ENCODE measurements at places on chromosomes 16 and 17.
A peak's percentile ranks its signal among the peaks of the same experiment; 100 is the strongest.

GRCh38 chr16:82653550-82654511 lies 27.1 kb downstream of the CDH13 start:
- no peak for DNase-seq

- DNase-seq = no peak
Measured at GRCh38 chr16:66300501-66300900, 66.0 kb upstream of the CDH5 start.

DNA sequence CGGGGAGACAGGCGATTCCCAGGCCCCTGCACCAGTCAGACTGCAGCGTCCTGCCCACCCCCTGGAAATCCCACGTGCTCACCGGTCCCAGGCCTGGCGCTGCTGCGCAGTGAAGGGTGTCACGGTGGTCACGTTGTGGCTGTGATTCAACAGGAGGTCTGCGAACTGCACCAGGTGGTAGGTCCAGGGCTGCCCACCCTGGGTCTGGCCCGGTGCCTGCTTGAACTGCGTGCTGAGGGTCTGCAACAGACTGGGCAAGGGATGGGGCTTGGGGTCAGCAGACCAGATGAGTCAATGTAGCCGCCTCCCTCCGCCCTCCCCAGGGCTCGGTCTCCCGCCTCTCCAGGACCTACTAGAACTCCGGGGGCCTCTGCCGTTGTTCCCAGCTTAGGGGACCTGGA lies 7.1 kb downstream of the MYBBP1A start:
- no peak for DNase-seq

GRCh38 chr16:1787322-1788094 lies 4.7 kb downstream of the NUBP2 start:
- DNase-seq = no peak

DNA sequence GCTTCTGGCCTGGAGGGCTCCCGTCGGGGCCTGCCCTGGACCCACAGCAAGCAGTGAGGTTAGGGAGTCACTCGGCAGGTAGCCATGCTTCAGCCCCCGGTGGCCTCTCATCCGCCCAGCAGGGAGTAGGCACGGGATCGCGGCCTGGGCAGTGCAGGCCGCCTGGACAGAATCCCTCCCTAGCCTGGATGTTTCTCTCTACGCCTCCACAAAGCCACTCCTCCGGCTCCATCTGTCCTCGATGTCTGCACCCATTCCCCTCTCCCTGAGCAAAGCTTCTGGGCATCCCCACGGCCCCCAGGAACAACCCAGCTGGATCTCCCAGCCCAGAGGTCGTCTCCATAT lies 145.2 kb downstream of the RBFOX3 start:
- DNase-seq = no peak

DNA sequence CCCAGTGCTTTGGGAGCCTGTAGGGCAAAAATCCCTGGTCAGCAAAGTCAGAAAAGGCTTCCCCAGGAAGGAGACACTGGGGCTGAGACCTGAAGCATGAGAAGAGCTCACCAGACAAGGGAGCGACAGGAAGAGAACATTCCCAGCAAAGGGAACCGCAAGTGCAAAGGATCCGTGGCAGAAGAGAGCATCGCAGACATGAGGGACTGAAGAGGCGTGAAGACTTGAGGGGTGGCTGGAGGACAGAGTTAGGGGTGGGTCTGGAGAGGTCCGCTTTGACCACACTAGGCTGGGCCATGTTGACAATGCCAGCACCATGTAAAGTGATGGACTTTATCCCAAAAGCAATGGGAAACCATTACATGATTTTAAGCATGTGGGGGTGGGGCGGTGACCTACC lies 128.1 kb upstream of the IRX3 start:
- DNase-seq = no peak

- DNase-seq = no peak
Measured at GRCh38 chr17:45288825-45289224, 26.9 kb upstream of the SPATA32 start.

- DNase-seq = no peak
Measured at GRCh38 chr17:80045703-80046102, 9.3 kb downstream of the CCDC40 start.

GRCh38 chr16:47358816-47359215 lies 102.0 kb downstream of the ITFG1 start:
- no peak for DNase-seq

DNA sequence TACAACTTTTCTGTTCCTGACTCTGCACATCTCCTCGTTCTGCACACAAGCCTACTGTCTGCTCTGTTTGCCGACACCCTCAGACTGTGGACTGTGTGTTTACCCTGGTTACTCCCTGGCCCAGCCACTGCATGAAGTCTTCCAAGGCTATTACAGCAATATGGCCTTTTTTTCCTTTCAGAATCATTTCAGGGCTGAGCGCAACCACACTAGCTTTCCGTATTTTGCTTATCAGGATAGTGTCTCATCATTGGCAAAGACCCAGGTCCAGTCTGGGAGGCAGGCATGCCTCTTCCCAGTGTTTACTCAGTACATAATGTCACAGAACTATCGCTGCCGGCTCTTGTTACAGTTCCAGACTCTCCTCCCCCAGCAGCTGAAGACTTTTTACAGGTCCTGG lies 10.1 kb downstream of the DNAH9 start:
- no peak for DNase-seq

- no peak for DNase-seq
Measured at GRCh38 chr17:31448467-31449077, 57.1 kb downstream of the RAB11FIP4 start.

DNA sequence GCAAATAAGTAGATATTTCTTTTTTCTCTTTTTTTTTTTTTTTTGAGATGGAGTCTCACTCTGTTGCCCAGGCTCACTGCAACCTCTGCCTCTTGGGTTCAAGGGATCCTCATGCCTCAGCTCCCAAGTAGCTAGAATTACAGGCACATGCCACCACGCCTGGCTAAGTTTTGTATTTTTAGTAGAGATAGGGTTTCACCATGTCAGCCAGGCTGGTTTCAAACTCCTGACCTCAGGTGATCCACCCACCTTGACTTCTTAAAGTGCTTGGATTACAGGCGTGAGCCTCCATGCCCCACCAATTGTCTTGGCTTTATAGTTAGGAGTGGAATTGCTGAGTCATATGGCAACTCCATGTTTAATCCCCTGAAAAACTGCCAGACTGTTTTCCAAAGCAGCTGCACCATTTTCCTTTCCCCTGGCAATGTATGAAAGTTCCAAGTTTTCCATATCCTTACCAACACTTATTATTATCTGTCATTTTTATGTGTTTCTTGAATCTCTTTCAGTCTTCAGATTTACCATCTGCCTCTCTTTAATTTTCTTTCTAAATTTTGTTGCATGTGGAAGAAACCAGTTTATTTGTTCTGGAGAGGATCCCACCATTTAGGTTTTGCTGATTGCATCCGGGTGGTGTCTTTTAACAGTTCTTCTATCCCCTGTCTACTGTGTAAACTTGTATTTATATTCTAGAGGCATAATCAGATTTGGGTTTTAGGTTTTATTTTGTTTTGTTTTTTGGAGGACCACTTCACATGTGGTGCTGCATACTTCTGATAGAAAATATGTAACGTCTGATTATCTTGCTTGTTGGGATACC lies 9.9 kb upstream of the CES3 start:
- no peak for DNase-seq

- DNase-seq = no peak
Measured at GRCh38 chr17:68396226-68397107, 60.8 kb downstream of the WIPI1 start.

DNA sequence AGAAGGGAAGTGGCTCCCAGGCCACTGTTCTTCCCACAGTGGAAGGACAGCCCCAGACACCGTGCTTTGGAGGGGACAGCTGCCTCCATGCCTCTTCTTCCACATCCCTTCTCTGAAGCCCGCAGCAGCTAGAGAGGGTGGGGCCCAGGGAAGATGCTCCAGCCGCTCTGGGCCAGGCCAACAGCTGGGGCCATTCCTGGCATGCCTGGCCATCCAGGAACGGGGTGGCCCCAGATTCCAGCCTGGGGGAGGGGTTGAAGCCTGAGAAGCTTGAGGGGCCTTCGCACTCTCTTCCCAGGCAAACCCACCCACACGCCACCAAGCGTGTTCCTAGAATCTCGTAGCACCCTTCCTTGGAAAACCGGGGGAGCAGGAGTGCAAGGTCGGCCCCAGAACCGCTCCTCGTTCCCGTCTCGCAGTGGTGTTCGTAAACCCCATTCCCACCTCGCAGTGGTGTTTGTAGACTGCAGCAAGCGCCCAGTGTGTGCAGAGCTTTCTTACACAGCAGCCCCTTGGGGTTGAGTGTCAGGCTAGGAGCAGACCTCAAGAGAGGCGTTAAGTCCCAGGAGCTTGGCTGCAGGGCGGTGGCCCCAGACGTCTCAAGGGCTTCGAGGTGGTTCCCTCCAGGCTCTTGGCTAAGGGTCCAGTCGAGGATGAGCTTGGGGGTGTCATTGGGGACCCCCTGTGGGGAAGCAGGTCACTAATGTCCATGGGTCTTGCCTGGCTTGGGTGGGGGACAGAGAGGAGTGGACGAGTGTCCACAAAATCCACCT lies 2.7 kb downstream of the CDH15 start:
- no peak for DNase-seq

DNA sequence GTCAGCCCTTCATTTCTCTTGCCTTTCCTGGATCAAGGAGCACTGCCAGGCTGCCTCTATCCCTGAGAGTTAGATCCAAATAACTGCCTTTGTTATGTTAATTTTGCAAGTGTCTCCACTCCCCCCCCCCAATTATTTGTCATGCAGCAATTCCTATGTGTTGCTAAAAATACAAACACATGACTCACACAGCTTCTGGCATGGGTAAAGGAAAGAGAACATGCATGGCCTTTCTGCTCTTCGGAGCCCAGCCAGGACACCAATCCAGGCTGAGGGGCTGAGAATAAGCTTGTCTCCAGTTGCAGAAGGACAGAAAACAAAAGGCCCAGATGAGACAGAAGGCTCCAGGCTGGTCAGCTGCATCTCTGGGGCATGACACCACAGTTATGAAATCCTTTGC lies 148.0 kb upstream of the TNRC6C start:
- DNase-seq = no peak

GRCh38 chr17:68600931-68601564 lies at the start of gene FAM20A:
FAM20A (minus strand) TSS chr17:68601367; CDS start chr17:68600666, 701 bp downstream.
- DNase-seq = no peak

- no peak for DNase-seq
Measured at GRCh38 chr16:73002866-73003265, 45.1 kb downstream of the ZFHX3 start.

DNA sequence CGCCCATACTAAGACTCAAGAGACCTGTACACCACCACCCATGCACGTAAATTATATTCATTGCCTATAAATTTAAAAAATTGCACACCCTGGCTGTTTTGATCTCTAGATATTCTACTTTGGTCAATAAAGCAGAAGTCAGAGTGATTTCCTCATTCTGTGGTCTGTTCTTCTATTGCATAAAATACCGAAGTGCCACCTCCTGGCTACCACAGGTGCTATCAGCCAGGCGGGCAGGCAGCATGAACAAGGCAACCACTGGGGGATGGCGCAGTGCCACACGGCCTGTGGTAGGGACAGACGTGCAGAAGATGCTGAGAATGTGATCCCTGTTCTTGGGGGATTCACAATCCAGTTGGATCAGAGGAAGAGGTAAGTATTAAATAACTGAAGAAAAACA lies 122.3 kb downstream of the CDK5R1 start:
- DNase-seq = peak; percentile 39

DNA sequence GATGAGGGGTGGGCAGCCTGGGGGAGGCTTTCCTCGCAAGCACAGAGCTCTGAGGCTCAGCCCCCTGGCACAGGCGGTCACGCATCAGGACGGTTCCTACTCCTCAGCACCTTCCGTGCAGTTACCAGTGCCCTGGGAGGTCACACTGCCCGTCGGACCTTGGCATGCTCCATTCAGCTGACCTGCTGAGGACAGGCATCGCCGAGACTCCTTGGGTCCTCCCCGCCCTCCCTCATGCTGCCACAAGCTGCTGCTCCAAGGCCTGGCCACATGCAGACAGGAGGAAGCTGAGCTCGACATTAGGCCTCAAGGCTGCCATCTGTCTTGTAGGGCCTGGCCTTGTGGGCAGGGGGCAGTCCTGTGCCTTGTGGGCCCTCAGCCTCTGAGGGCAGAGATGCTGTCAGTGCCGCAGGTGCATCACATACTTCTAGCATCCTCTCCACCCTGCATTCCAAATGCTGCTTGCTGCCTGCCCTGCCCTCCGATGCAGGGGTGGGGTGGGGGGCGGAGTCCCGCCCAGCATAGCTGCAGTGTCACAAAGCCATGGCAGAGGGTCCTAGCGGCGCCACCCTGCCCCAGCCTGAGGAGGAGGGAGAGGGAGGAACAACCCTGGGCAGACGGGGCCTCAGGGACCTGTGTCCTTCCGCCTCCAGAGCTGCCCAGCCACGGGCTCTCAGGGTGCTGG lies 9.3 kb downstream of the C16orf90 start:
- DNase-seq = no peak

DNA sequence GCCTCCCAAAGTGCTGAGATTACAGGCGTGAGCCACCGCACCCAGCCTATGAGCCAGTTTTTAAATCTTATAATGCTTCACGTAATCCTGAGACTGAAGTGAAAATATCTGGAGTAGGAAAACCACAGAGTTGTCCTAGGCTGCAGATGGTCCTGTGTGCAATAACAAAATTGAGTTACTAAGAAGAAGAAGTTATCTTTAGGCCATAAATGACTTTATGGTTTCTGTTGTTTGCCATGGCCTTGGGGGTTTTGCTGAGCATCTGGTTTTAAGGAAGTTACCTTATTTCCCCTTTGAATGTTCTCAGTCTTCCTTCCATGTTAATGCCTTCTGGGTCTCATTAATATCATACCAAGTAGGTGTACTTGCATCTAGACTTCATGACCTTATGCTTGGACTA lies 16.5 kb downstream of the NMT1 start:
- DNase-seq = no peak

GRCh38 chr16:56241596-56241995 lies 50.3 kb downstream of the GNAO1 start:
- no peak for DNase-seq

DNA sequence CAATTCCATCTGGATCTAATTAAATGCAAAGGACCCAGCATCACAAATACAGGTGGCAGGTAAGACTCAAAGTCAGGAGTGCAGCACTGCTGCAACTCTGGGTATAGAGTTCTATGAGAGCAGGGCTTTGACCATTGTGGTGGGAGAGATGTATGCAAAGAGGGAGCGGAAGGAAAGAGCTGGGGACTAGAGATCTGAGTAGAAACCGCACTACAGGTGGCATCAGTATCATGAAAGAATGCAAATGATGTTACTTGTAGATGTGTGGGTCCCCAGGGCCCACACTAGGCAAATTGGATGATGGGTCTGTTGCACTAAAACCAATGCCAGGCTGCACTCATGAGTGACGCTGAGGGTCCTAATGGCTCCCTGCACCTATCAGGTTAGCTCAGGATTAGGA lies 287.1 kb upstream of the ASIC2 start:
- DNase-seq = no peak
